ENCODE measurements at places on chromosomes 12 and 14. TPM values are rescaled to one million over a fixed set of nuclear protein-coding genes. Genes with fewer than 3 reads are reported as not detected.

Gene EFCAB11
- polyA plus RNA-seq, result 7.8 TPM

Gene DDIT3
- 32.2 TPM for polyA plus RNA-seq

Gene OAS2
- 44.7 TPM for polyA plus RNA-seq

Gene SLC10A1
- polyA plus RNA-seq, result not detected

Gene ALDH1L2
- polyA plus RNA-seq, result 0.10 TPM

Gene FGF6
- polyA plus RNA-seq, result not detected

Gene TEX52
- not detected for polyA plus RNA-seq
